ENCODE measurements at places on chromosomes 1 and 21. TPM values are rescaled to one million over a fixed set of nuclear protein-coding genes. Genes with fewer than 3 reads are reported as not detected.

ALX3 gene
- not detected for total RNA-seq

ATP1B1 gene
- 1.3 TPM for total RNA-seq

TPTE gene
- total RNA-seq = not detected

DIO1 gene
- total RNA-seq = not detected

CHI3L2 gene
- 4.4 TPM for total RNA-seq

RNF2 gene
- 16.2 TPM for total RNA-seq

PACC1 gene
- total RNA-seq = 9.7 TPM

CCDC27 gene
- total RNA-seq = not detected

VN1R5 gene
- total RNA-seq = not detected

SLC1A7 gene
- 0.23 TPM for total RNA-seq
